ENCODE measurements at places on chromosomes 12 and 14.
A peak's percentile ranks its signal among the peaks of the same experiment; 100 is the strongest.

GRCh38 chr14:57834001-57834598 is 31.8 kb downstream of the SLC35F4 start:
- DNase-seq = no peak

GRCh38 chr12:114733919-114734318 is 49.9 kb upstream of the TBX3 start:
- no peak for DNase-seq

DNA sequence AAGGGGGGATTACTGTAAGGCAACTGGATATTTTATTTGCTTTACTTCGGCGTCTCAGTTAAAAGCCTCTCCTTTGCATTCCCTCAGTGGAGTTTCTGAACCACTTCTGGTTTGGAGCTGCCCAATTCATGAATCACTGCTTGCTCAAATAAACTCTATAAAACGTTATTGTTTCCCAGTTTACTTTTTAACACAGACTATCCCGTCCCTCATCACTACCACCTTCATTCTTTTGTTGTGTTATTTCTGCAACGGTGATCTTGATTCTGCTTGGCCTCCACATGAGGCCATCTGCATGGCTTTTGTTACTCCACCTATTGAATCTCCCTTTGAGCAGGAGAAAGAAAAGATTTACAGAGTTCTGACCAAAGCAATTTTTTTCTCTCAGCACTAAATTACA is 104.0 kb upstream of the PLEKHA5 start:
- no peak for DNase-seq

- DNase-seq = no peak
These were observed 340.5 kb downstream of the TMTC2 start for GRCh38 chr12:83027021-83027723.

- DNase-seq = no peak
These were observed 275.7 kb downstream of the CCDC59 start for GRCh38 chr12:82082501-82082900.

GRCh38 chr14:68312884-68313610 is 479.8 kb downstream of the ZFP36L1 start:
- DNase-seq = no peak

DNA sequence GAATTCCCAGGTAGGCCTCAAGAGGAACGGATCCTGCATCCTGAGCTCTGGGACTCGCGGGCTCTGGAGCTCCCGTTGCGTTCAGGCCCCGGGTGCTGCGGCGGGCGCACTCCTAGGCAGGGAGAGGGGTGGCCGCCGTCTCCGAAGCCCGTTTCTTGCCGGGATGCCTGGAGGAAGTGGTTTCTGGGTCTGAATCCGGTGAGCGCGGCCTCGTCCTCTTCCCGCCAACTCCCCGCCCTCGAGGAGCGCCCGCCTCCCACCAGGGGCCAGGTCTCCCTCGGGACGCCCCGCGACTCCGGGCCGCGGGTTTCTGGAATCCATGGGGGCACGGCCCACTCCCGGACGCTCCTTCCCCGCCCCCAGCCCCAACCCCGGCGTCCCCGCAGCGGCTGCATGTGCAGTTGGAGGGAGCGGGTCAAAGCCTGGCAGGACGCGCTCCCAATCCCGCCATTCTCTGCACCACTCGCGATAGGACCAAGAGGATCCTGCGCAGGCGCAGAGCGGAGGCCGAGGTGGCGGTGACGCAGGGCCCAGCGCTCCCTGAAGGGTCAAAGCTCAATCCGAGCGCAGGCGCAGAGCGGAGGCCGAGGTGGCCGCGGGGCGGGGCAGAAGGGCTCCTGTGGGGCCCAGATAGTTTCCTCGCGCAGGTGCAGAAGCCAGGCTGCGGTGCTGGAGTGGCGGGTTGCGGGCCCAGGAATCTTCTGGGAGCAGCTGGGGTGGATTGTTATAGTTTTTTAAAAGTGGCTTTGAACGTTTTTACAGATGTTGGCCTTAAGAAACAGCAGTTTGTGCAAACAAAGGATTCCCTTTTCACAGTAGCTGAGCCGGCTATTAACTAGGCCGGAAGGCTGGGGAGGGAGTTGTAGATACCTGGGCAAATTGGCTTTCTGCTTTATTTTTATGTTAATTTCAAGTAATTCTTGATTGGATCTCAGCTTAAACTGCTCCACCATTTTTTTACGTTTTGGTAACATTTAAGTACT is 796.4 kb downstream of the AACS start:
- DNase-seq = peak; percentile 19

GRCh38 chr14:39102265-39102968 is 618 bp downstream of the SEC23A start:
- DNase-seq = peak; percentile 83

DNA sequence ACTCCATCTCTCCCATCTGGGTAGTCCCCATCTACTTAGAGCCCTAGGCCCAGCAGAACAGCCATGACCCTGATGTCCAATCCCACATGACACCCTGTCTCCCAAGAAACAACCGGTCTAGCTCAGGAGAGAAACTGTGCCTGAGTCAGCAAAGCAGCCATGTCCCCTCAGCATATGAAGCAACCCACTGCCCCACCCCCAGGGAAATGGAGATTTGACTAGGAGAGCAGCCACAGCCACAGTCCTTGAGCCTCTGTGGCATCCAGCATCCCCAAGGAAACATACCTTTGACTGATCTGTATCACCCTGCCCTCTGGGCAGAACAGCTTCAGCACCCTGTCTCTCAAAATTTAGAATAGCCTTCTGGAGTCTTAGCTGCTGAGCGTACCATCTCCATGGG is 641.9 kb upstream of the FBXO33 start:
- DNase-seq = no peak

- no peak for DNase-seq
These were observed 58.8 kb downstream of the PIK3C2G start for GRCh38 chr12:18320036-18320617.
